Naive thymus-derived CD8-positive, alpha-beta T cell (primary cell): ENCODE measurements at places on chromosomes 2 and 18. TPM values are rescaled to one million over a fixed set of nuclear protein-coding genes. Genes with fewer than 3 reads are reported as not detected.

FRZB gene
- total RNA-seq = not detected

PRPF40A gene
- 120 TPM for total RNA-seq

MYCN gene
- 0.16 TPM for total RNA-seq

TTC27 gene
- 22.1 TPM for total RNA-seq

DNA sequence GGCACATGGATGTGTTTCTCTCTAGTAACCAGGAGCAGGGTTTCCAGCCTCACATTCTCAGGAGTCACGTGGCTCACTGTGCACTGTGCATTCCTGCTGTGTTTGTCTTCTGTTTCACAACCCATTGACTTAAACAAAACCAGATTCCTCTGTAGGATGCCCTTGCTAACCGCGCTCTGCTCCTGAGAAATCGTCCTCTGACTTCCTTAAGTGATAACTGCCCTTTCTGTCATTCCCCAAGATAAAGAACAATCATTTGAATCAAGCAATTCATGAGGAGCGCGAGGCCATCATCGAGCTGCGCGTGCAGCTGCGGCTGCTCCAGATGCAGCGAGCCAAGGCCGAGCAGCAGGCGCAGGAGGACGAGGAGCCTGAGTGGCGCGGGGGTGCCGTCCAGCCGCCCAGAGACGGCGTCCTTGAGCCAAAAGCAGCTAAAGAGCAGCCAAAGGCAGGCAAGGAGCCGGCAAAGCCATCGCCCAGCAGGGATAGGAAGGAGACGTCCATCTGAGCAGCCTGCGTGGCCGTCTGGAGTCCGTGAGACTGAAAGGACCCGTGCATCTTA lies 60.2 kb downstream of the RALBP1 start:
- peaks cover 32% of the 10 kb centered on the region for H3K36me3 ChIP-seq
- H3K27ac ChIP-seq = no peak overlapping the region
- no peaks in the 10 kb centered on the region for H3K4me1 ChIP-seq
- DNase-seq = no peak
- no peak overlapping the region for H3K4me3 ChIP-seq

GRCh38 chr2:41992671-41993434 lies 55.0 kb upstream of the PKDCC start:
- no peak for DNase-seq
- H3K4me1 ChIP-seq = no peaks in the 10 kb centered on the region
- H3K36me3 ChIP-seq = no peaks in the 10 kb centered on the region
- peaks cover 16% of the 10 kb centered on the region for H3K27me3 ChIP-seq
- H3K4me3 ChIP-seq = no peak overlapping the region
- peak overlapping the region; percentile 35 for H3K27ac ChIP-seq

DNA sequence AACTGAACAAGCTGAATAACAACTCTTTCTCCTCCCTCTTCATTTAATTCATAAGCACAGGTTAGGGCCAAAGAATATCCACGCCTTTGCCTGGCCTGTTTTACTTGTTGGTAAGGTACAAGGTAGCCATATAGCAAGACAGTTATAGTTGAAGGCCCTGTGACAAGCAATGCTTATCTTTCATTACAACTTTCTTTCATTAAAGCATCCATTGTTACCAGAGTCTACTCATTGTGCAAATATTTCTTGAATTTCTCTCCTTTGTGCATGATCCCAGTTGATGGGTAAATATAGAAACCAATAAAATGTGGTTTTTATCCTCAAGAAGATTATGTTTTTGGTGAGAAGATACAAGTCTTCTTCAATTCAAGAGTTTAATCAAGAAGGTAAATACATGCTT lies 140.2 kb downstream of the UBE2E3 start:
- H3K4me3 ChIP-seq = no peak overlapping the region
- no peak for DNase-seq
- H3K4me1 ChIP-seq = peaks cover 59% of the 10 kb centered on the region
- peaks cover 11% of the 10 kb centered on the region for H3K36me3 ChIP-seq
